Astrocyte of the spinal cord (primary cell): ENCODE measurements at places on chromosomes 12 and 14.

- no peak for DNase-seq
Measured at GRCh38 chr14:74656964-74657363, 44.9 kb upstream of the LTBP2 start.

GRCh38 chr12:13436696-13437391 is 240.3 kb downstream of the EMP1 start:
- DNase-seq = no peak

- DNase-seq = no peak
Measured at GRCh38 chr14:22935156-22935555, 6.0 kb upstream of the PRMT5 start.

GRCh38 chr12:76777765-76778216 is 13.9 kb downstream of the ZDHHC17 start:
- DNase-seq = no peak

GRCh38 chr12:46667551-46667950 is 158.2 kb downstream of the SLC38A4 start:
- DNase-seq = no peak
